ENCODE measurements at places on chromosomes 5 and 9.

DNA sequence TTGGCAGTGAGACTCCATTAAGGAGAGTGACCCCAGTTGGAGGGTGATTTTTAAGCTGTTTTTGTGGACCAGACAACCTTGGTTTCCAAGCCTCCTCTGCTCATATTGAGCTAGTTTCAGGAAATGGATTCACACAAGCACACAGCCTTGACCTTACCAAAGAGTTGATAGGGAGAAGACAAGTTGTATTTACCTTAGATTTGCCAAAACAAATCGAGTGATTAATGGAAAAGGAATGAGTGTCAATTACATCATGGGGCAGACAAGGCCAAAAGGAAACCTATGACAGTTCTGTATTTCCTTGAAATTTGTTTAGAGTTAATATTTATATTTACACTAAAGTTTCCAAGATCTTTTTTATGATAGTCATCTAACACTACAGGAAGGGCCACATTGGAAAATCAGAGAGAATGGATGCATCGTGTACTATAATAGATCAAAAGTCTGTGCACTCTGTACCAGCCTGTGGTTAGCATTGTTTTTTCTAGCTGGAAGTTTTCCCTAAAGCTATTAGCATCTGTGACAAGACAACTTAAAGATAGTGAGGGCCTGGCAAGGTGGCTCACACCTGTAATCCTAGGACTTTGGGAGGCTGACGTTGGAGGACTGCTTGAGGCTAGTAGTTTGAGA, 86.0 kb upstream of the FER start:
- no peak for DNase-seq

- DNase-seq: no peak
Measured at GRCh38 chr9:118094387-118094786, 390.2 kb downstream of the TLR4 start.

DNA sequence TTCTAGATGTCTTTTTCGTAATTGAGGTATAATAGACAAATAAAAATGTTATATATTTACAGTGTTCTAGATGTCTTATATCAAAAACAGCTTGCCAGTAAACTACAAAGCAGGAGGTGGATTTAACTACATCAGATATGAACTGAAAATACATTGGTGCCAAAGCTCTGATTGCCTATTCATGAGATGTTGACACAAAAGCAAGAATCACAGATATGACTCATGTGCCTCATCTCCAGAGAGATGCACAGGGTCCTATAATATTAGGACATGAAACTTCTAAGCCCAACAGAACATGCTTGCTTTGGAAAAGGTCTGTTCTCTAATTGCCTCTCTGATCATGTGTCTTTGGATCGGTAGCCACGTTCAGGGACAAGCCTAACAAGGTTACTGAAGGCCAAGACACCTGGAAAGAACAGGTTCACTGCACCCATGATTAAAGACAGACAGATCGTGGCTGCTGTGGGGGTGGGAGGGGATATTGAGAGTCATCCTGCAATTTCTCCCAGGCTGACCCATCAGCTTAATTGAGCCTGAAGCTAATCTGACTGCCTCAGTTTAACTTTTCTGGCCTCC, 16.8 kb downstream of the ABCA1 start:
- DNase-seq: no peak

- no peak for DNase-seq
Measured at GRCh38 chr5:32261198-32261597, 51.5 kb downstream of the MTMR12 start.

DNA sequence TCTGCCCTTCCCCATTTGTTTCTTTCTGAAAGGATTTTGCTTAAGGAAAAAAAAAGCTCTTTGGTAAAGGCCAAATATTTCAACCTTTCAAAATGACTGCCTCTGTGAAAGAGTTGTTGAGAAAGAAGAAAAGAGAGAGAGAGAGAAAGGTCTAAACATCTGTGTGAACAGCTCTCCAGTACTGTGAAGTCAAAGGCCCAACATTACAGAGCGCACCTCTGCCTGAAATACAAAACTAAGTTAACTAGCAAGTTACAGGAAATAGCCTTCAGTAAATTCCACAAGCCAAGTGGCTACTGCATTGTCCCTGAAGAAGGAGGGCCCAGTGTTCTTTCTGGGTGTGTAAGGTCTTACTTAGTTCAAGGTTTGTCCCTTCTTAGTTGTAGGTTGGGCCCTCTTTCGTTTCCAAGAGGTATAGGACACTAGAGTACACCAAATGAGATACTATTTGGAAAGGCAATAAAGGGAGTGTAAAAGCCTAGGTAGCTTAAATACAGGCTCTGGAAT, 104.4 kb downstream of the THBS4 start:
- DNase-seq: no peak

DNA sequence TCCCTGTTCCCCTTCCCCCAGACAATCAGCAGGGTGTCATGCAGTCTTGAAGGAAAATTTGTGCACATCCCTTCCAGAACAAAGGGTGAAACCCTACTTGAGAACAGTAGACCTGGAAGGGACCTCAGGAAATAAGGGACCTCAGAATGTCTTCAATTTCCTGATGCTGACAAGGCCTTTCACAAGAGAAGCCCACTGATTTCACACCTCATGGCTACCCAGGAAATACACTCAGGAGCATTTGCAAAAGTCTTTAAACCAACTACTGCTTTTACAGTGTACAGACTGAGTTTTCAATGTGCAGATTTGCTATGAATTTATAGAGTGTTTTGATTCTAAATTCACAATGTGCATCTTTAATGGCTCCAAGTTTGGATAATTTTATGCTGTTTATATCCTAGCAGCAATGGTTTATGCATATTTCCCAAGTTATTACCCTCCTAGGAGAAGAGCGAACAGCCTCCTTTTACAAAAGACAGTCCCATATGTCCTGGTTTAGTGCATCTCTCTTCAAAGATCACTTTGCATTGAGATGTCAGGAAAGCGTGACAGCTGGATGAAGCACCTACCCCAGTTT, 74.8 kb downstream of the GALNT10 start:
- no peak for DNase-seq

GRCh38 chr5:55027595-55027994, 3.5 kb downstream of the GZMK start:
- DNase-seq: no peak

- DNase-seq: no peak
Measured at GRCh38 chr9:35322075-35322885, 160.5 kb downstream of the UNC13B start.

DNA sequence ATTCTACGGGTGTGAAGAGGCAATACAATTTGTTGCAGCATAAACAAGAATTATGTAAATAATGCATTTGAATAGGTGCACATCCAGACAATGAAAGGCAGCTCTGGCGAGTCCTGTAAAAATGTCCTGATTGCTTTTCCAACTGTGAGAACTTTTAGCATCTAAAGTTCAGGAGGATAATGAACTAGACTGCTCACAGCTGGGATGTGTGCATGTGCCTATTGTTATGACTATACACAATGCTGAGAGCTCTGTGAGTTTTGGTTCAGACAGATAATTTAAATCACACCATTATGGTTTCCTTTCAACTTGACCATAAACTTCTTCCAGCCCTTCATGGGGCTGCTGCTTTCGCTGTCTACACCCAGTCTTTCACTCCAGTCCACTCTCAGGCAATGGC, 99.9 kb downstream of the PLK2 start:
- no peak for DNase-seq

DNA sequence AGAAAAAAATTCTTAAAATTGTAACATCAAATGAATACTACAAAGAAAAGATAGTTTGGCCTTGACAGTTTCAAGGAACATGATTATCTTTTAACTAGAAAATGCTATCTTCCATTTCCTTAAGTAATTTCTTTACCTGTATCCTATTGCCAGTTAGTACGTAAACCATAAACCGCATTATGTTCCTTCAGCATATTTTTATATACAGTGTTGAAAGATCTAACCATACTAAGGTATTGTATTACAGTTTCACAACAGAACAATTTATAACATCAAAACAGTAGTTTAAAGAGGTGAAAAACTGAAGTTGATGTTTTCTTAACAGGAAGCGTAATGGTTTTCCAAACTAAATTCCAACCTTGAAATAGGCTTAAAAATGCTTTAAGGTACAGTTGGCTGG, 45.1 kb downstream of the GLRX start:
- DNase-seq: no peak

- no peak for DNase-seq
Measured at GRCh38 chr9:134944351-134944802, 26.7 kb upstream of the FCN1 start.

DNA sequence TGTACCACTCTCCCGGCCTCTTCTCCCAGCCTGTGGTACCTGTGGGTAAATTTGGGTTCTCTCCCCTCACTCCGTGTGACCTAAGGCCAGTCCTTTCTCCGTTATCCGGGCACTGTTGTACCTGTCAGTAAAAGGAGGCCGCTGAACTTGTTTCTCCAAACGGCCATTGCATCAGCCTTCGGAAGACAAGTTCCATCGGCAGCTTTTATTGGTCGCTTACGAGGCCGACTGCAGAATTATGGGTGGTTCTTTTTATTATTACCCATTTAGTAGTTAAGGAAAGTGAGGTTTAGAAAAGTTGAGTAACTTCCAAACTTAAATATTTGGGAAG, 558 bp downstream of the GRPEL2 start:
- peak; percentile 33 for DNase-seq

GRCh38 chr5:87886164-87886563, 382.5 kb downstream of the TMEM161B start:
- no peak for DNase-seq

DNA sequence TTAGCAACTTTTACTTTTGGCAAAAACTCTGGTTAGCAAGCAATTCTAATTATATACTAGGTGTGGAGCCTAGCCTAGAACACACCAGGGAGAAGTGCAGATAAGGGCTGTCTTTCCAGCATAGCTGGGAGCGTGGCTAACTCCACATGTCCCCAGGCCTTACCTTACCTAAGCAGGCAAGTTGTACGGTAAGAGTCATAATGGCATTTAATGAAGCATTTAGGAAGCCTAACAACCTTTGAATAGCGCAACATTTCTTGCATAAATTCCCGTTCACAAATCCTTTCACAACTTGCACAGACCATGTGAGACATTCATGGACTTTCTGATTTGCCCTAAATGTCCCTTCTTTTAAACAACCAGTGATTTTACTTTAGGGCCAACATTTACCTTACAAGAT, 917.4 kb upstream of the ACO1 start:
- DNase-seq: no peak

DNA sequence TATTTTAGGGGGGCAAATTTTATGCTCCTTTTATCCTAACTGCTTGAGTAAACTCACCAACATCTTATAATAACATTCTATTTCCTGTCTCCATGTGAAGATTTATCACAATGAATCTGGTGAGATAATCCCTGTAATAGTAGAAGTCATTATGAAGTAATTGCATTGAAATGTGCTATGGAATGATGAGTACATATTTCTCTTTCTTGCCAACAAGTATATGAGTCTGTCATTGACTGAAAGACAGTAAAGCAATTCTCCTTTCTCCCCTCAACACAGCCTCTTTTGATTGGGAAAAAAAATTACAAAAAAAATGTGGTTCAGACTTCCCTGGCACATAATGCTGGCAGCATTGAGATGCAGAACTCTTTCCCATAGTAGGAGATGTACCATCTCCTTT, 459.2 kb upstream of the RGMB start:
- DNase-seq: no peak

GRCh38 chr5:157599565-157599964, 24.0 kb upstream of the ADAM19 start:
- DNase-seq: no peak

DNA sequence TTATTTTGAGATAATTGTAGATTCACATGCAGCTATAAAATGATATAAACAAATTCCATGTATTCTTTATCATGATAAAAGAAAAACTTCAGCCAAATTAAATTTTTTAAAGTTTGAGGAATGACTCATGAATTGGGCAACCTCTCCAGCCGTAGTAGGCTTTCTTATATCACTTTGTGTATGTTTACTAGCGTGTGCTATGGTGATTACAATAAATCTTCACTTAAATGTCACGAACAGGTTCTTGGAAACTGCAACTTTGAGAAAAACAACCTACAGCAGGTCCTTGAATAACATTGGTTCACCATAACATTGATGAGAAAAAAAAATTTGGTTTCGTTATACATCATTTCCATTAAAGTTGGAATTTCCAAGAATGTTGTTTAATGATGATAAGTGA, 730.9 kb upstream of the TYRP1 start:
- DNase-seq: no peak

- DNase-seq: no peak
Measured at GRCh38 chr5:155480731-155481131, 467.2 kb downstream of the KIF4B start.

DNA sequence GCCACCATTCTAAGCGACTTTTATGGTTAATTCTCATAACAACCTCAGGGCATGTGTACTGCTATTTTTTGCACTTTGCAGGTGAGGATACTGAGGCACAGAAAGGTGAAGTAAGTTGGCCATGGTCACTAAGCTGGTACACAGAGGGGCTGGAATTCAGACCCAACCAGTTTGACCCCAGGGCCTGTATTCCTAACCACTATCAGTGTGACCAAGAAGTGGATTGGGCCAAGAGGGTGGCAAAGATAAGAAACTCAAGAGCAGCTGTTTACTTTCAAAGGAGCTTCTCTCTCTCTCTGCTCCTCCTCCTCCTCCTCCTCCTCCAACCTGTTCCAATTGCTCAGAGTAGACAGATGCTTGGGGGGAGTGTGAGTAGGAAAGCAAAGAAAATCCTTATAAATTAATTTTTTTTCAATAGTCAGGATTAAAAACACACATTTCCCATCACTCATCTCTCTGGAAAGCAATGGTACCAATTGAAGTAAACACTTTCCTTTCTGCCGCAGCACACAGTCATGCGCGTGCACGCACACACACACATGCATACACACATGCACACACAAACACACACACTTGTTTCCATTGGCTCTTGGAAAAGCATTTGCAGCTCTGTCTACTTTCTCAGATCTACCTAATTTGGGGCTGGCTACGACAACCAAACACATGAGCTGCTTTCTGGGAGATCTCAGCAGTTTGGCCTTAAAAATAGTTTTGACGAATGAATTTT, 736.7 kb upstream of the WWC1 start:
- DNase-seq: no peak

DNA sequence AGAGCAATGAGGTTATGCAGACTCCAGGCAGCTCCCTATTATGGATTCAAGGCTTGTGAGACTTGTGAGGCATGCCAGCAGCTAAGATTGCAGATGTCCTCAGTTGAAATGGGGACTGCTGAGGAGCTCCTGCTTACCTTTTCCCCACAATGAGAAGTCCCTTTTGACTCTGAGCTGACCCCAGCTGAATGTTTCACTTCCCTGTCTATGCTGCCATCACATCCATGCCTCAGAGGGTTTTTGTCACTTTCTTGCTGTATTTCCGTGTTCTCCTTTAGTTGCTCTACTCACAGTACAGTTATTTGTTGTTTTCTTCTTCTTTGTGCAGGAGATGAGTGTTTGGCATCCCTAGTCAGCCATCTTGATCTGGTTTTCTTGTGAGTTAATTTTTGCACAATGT, 18.8 kb upstream of the OR2S2 start:
- DNase-seq: no peak

DNA sequence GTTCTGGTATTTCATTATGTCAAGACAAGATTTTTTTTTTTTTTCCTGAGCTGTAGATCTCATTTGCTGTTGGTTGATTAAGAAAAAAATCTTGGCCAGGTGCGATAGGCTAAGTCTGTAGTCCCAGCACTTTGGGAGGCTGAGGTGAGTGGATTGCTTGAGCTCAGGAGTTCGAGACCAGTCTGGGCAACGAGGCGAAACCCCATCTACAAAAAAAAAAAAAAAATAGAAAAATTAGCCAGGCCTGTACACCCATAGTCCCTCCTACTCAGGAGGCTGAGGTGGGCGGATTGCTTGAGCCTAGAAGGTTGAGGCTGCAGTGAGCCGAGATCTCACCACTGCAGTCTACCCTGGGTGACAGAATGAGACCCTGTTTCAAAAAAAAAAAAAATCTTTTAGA, 12.2 kb downstream of the CDC42SE2 start:
- no peak for DNase-seq

- no peak for DNase-seq
Measured at GRCh38 chr9:16026886-16027285, 474.0 kb downstream of the CCDC171 start.
